Lung microvascular endothelial cell (primary cell): ENCODE measurements at places on chromosomes 11 and 22. TPM values are rescaled to one million over a fixed set of nuclear protein-coding genes. Genes with fewer than 3 reads are reported as not detected.

GRCh38 chr22:24926849-24927579 lies 19.5 kb downstream of the LHFPL7 start:
- no peak for DNase-seq

- DNase-seq = no peak
Measured at GRCh38 chr11:33185756-33186155, 24.5 kb upstream of the CSTF3 start.

DNA sequence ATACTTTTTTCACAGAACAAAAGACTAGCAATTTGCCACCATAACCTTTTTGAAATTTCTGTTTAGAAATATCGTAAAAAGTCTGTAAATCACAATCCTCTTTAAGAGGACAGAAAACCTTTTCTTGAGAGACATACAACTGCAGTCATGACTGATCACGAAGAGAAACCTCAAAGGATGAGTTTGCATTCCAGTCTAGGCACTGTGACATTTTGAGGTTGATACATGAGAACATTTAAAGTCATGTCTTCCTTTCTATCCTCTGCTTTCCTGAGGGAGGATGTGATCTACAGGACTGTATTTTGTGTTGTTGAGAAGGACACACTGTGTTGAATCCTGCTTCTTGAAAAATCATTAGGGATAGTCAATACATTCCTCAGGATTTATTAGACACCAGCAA lies 476.7 kb upstream of the CCDC179 start:
- DNase-seq = no peak

GRCh38 chr11:62370743-62371440 lies 33.6 kb downstream of the ASRGL1 start:
- no peak for DNase-seq

DNA sequence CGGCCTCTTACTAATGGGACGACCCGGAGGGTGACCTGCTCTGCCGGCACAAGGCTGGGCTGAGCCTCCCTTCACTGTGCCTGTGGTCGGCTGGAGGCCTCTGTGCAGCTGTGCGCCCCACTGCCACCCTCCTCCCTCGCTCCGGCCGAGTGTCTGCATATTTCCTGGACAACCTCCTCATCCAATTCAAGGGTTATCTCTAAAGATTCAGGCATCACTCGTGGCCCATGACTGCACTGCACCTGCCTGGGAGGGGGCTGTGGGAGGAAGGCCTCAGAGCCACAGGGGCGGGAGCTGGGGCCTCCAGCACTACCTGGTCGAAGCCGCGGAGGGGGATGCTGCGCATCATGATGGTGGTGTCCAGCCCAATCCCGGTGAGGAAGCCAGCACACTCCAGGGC lies 43.1 kb upstream of the GNB1L start:
- no peak for DNase-seq

- no peak for DNase-seq
Measured at GRCh38 chr11:61617515-61617914, 36.6 kb upstream of the SYT7 start.

GPHA2 gene
- total RNA-seq = not detected in 2 replicates

CLMP gene
- 0.22 TPM in 1 of 2 replicates, not detected in the other for total RNA-seq

DNA sequence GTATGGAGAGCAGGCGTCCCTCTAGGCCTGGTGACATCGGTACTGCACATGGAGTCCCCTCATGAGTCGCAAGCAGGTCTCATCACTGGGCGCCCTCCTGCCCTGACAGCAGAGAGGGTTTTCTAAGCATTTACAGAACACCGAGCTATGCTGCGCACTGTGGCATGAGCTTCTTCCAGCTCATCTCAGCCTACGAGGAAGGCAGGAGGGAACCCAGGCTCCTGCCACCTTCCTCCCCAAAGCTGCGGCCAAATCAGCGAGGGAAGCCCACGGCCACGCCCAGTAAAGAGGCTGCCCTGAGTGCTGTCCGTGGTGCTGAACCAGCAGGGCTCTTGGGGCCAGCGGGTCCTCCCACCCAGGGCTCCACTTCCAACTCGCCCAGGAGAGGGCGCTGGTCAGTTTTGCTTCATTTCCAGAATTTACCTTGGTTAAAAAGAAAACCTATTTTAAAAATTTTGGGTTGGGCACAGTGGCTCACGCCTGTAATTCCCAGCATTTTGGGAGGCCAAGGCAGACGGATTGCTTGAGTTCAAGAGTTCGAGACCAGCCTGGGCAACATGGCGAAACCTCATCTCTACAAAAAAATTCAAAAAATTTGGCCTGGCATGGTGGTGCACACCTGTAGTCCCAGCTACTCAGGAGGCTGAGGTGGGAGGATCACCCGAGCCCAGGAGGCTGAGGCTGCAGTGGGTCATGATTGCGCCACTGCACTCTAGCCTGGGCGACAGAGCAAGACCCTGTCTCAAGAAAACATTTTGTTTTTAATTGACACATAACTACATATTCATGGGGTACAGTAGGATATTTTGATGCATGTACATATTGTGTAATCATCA lies 34.2 kb downstream of the PHF21B start:
- peak; percentile 85 for DNase-seq

DNA sequence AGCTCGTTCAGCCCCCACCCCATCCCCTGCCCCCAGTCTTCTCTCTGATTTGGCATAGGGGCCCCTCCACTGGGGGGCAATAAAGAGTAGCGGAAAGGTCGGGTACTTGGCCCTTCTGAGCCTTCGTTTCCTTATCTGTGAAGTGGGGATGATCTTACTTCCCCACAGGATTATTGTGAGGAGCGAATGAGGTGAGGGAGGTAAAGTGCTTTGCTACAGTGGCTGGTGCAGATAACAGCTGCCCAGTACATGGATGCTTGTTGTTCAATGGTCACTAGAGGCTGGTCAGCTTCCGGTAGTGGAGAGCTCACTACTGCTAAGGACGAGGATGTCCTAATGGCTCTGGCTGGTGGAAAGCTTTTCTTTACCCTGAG lies 101.2 kb downstream of the CEP164 start:
- no peak for DNase-seq

DNA sequence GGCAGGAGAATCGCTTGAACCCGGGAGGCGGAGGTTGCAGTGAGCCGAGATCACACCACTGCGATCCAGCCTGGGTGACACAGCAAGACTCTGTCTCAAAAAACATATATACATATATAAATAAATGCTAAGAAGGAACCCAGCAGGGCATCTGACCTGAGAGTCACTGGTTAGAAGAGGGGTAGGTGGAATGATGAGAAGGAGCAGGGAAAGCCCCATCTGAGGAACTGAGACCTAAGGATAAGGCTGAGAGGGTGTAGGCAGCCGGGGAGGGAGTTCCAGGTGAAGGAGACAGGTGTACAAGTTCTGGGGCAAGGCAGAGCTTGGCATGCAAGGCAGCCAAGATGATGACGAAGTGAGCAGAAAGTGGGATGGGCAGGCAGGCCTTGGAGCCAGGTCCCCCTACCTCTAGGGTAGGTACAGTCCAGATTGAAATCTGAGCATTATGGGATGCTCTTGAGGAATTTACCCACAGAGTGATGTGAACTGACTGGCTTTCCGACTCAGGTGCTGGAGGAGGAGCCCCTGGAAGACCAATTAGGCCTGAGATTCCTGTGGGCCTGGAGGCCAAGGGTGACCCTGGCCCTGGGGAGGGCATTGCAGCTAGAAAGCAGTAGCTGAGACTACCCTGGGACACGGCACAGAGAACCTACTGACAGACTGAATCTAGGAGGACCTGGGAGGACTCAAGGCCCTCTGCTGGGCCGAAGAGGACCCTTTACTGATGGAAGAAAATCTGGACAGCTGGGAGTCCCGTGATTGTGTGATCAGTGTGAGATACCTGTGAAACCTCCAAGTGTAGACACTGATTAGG lies 22.8 kb downstream of the KLHL22 start:
- no peak for DNase-seq

DNA sequence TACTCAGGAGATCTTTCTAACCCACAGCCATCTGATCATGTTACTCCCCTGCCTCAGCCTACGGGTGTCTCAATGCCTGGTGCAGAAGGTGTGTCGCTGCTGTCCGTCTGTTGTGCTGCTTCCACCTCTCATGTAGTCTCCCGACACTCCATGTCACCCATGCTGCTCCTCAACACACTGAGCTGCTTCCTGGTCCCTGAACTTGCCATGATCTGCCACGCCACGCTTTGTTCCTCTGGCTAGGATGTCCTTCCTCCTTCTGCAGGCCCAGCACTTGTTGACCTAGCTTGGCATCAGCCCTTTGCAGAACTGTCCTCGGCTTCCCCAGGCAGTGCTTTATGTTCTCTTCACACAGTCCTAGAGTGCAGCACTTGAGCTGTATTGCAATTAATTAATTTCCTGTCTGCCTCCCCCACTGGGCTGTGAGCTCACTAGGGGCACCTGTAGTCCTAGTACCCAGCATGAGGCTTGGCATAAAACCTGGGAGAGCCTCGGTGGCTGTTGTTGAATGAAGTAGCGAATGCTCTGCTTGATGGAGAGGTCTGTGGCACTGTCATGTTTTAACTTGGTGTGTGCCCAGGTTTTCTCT lies 9.5 kb downstream of the GTPBP1 start:
- no peak for DNase-seq

- DNase-seq = no peak
Measured at GRCh38 chr11:117582433-117582832, 214.6 kb downstream of the DSCAML1 start.
